ENCODE measurements at places on chromosomes 16 and 17.

GRCh38 chr16:68640972-68641371 is 4.1 kb upstream of the CDH3 start:
- DNase-seq: no peak

GRCh38 chr16:12539185-12539929 is 264.3 kb downstream of the CPPED1 start:
- DNase-seq: peak; percentile 49

GRCh38 chr16:2874912-2875362 is 8.1 kb upstream of the FLYWCH2 start:
- no peak for DNase-seq

DNA sequence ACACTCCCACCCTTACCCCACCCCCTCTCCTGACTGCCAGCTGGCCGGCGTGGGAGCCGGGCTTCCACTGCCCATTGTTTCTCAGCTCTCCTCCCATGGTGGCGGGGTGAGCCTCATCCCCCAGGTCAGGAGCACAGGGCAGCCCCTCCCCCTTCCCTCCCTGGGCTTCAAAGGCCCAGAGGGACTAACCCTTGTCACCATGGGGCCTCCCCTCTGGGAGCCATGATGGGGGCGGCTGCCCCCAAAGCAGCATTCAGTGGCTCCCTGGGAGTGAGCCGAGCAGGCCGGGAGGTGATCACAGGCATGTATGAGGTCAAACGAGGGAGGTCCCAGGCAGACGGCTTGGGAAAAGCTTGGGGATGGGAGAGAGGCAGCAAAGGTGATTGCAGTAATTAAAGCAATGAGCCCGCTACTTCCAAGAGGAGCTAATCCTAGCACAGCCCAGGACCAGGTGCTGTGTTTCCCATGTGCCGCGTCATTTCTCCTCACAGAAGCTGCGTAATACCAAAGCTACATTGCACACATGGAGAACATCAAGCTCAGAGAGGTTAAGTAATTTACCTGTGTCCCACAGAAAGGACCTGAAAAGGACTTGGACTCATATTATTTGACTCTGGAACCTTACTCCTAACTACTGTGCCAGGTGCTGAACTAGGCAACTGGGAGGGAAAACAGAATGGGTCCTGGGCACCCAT is 24.5 kb downstream of the CDK5RAP3 start:
- no peak for DNase-seq

- no peak for DNase-seq
Measured at GRCh38 chr17:50153650-50154575, 3.4 kb upstream of the PPP1R9B start.

GRCh38 chr17:46053911-46054534 is 55.0 kb downstream of the STH start:
- peak; percentile 21 for DNase-seq

GRCh38 chr17:44655983-44656710 is at the start of gene MEIOC:
Gene MEIOC, plus strand, starts transcription at chr17:44656468. Its CDS starts 146 bp downstream, at chr17:44656614.
- no peak for DNase-seq

DNA sequence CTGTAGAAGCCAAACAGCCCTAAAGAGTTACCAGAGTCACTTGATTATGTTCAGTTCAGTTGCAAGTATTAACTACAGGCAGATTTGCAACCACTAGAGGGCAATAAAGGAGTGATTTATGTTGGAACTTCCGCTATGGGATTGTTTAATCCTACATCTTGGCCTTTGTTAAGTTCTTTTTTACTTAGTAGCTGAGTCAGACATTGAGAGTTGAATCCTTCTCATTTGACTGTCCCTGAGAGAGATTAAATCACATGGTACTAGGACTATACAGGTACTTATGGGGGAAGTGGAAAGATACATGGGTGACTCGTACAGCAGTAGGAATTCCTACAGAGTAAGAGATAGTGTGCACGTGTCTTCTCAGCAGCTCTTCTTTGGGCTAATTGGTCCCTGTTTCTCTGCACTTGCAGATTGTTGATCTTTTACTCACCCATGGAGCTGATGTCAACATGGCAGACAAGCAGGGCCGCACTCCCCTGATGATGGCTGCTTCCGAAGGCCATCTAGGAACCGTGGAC is 40.3 kb downstream of the CYB561 start:
- peak; percentile 59 for DNase-seq

GRCh38 chr17:74465378-74466110 is 890 bp upstream of the CD300A start:
- no peak for DNase-seq

- no peak for DNase-seq
Measured at GRCh38 chr16:27364493-27365141, 37.4 kb upstream of the IL21R start.

DNA sequence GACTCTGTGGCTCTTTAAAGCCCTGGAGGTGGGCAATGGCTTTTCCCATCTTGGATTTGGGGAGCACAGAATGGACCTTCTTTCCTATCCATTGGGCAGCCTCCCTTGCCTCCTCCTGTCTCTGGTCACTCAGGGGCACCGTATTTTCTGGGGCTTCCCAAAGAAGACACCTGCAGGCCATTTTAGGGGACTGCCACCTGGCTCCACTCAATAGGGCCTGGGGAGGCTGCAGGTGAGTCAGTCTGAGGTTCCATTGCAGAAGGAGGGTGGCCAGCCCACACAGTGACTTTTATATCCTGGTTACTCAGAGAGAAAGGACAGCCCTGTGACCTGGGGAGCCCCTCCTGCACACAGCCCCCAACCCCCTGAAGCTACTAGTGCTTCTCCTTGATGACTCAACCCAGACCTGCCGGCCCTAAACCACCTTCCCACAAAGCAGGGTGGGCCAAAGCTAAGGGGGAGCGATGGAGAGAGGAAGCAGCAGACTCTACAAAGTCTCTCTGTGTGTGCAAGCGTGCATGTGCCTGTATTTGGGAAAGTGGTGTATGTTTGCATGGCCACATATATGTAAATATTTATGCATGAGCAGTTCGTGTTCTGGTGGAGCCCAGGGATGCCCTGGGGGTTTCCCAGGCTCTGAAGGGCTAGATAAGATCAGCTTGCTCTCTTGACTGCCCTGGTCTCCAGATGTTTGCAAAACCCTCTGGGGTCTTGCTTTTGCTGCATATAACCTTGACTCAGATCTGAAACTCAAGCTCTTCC is 5.0 kb downstream of the CX3CL1 start:
- no peak for DNase-seq

GRCh38 chr17:40015005-40015997 is at the start of gene CSF3:
Gene CSF3, plus strand, starts transcription at chr17:40015440. Its CDS starts 35 bp downstream, at chr17:40015475.
- no peak for DNase-seq

DNA sequence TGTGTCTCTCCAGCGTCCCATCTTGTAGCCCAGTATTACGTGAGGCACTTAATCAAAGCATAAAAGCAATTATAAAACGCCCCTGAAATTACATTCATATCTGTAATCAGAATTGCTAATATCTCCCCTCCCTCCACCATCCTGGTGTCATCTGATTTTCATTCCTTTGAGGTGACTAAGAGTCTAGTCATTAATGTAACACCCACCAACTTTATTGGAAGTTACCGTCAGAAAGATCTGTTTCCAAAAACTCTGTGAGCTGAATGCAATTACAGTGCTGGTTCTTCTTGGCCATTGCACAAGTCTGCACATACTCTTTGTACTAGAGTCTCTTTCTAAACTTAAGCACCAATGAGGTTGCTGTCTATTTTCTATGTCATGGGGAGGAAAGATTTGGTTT is 12.5 kb upstream of the MAF start:
- DNase-seq: no peak

GRCh38 chr16:27244363-27244755 is 24.2 kb downstream of the NSMCE1 start:
- no peak for DNase-seq

DNA sequence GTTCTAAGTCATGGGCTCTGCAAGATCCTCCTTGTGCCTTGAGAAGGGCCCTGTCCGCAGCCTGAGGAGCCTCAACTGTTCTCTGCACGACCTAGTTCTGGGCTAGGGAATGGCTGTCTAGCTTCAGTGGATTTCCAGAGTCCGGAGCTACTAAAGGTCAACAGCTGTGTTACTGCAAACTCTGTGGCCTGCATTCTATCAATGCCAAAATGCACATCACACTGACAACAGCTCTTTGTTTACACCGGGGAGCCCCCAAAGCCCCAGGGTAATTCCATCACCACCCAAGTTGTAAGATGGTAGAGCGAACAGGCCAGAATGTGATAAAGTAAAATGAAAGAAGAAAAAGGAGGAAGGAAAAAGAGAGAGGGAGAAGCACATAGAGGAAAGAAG is 610.2 kb downstream of the MAF start:
- DNase-seq: no peak

- DNase-seq: peak; percentile 33
Measured at GRCh38 chr17:41773190-41773588, 13.3 kb downstream of the JUP start.

DNA sequence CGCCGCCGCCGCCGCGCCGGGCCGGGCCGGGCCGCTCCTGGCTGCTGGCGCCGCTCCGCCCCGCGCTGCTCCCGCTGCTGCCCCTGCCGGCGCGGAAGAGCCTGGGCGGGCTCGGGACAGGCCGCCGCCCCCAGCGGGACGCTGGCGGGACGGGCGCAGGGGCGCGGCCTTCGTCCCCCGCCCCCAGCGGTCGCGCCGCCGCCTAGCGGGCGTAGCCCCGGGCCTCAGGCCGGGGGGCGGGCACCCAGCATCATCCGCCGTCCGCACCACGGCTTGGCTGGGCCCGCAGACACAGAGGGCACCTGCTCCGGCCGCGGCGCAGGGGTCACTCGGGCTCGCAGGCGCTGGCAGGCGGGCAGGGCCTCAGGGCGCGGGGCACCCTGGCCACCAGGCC is at the start of gene AMFR:
Gene AMFR (minus strand): TSS at position 107 of the 394 bp plus-strand sequence. CDS start 218 bp downstream, outside the sequence.
- DNase-seq: no peak

GRCh38 chr17:81083125-81083765 is 48.3 kb downstream of the BAIAP2 start:
- no peak for DNase-seq

- no peak for DNase-seq
Measured at GRCh38 chr16:28087675-28088300, 24.3 kb upstream of the GSG1L start.

GRCh38 chr17:39143552-39144093 is 7.8 kb downstream of the PLXDC1 start:
- DNase-seq: no peak

DNA sequence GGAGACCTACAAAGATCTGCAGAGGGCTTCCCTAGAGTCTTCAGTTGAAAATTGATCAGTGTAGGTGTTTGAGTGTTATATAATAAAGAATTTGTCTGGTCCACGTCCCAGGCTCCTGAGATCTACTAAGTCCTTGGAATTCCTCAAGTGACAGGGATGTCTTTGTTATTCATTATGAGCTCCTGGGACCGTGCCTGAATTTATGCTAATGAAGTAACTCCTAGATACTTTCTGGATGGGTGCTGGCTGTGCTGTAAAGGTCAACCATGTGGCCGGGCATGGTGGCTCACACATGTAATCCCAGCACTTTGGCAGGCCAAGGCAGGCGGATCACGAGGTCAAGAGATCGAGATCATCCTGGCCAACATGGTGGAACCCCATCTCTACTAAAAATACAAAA is 43.7 kb downstream of the CDC27 start:
- no peak for DNase-seq

- no peak for DNase-seq
Measured at GRCh38 chr16:19691161-19691711, 26.8 kb downstream of the KNOP1 start.

- DNase-seq: no peak
Measured at GRCh38 chr16:15979801-15980200, 30.4 kb downstream of the ABCC1 start.

- DNase-seq: no peak
Measured at GRCh38 chr17:38575781-38576180, 30.0 kb downstream of the SRCIN1 start.
